ENCODE measurements at places on chromosomes 2 and 18.

GRCh38 chr2:204109681-204110080, 173.1 kb downstream of the ICOS start:
- DNase-seq: no peak

DNA sequence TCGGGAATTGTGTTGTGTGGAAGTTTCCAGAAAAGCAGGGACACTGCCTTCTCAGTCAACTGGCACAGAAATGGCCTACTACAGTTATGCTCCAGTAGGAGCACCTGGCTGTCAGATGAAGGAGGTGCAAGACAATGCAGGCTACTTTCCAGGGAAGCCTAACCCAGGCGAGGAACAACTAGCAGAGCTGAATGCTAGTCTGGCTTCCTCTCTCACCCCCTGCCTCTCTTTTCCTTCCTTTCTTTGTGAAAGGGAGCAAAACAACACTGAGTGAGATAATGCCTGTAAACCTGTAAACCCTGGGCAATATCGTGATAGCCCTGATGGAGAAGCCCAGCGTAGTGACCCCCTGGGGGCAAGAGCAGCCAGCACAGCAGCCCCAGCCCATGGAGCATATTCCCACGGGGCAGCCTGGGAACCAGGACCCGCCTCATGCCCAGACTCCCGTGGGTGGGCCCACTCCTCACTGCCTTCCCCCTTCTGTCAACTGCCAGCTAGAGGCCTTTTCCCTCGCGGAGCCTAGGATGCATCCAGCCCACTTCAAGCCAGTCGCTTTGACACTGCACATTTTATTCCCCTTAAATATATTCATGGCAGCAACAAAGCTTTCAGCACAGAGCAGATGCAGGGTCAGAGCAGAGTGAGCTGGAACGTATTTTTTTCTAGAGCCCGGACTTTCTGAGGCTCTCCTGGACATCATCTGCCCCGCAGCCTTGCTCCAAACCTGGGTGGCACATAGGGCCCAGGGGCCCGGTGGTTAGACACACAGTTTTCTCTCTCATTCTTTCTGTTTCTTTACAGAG, 77.0 kb downstream of the PDCL3 start:
- no peak for DNase-seq

GRCh38 chr18:14014456-14014855, 99.1 kb upstream of the MC2R start:
- no peak for DNase-seq

DNA sequence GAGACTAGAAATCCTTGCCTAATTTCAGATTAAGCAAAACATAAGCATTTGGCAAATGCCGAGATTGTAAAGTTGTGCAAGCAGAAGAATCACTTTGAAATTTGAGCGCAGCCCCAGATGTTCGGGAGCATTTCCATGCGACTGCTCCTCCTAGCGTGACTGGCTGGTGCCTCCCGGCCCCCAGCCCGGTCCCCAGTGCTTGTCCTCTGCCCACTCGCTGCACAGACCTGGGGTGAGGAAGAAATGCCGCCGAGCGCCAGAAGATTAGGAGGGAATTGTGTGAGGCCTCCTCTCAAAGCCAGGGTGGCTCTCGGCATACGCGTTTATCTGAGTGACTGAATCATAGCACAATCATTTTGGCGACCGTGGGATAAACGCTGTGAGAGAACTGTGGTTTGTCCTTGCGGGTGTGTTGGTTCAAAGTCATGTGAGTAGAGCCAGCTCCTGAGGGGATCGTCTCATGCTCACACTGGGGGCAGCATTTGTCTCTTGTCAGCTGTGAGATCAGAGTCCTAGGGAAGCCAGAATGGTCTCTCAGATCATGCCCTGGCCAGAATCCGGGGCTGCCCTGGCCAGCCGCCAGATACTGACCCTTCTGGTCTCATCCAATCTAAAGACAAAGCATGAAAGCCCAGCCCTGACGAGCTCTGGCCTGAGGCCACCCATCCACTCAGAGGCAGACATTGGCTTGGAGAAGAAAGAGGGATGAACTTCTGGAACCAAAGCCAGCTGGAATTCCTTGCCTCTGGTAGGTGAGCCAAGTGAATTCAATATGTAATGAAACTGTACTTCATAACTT, 189.3 kb downstream of the SH3RF3 start:
- DNase-seq: no peak

DNA sequence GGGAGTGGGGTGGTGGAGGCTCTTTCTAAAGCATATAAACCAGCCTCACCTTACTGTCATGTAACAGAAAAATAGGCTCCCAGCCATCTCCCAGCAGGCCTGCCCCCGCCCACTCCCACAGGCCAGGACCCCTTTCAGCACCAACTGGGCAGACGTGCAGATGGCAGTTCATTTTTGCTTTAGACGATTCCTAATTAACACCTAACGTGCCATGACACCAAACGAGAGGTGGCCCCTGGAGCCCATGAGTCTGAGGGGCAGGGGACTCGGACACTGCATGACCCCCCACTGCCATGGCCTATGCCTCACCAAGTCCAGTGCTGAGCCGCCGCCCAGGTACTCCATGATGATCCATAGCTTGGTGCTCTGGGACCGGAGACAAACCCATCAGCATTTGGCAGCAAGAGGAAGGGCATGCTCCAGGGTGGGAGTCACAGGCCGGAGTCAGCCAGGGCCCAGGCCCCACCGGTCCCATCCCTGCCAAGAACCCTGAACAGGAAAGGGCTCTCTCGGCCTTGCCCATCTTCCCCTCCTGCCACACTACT, 7.9 kb downstream of the STK25 start:
- no peak for DNase-seq

Measured in stimulated activated CD8-positive, alpha-beta memory T cell treated with anti-CD3 and anti-CD28 coated beads, Interleukin-7, amount 100 ng/mL, for 4 hours (primary cell).